Stimulated activated CD8-positive, alpha-beta memory T cell treated with anti-CD3 and anti-CD28 coated beads, Interleukin-15, amount 100 ng/mL, for 24 hours (primary cell): ENCODE measurements at places on chromosomes 4 and X.

DNA sequence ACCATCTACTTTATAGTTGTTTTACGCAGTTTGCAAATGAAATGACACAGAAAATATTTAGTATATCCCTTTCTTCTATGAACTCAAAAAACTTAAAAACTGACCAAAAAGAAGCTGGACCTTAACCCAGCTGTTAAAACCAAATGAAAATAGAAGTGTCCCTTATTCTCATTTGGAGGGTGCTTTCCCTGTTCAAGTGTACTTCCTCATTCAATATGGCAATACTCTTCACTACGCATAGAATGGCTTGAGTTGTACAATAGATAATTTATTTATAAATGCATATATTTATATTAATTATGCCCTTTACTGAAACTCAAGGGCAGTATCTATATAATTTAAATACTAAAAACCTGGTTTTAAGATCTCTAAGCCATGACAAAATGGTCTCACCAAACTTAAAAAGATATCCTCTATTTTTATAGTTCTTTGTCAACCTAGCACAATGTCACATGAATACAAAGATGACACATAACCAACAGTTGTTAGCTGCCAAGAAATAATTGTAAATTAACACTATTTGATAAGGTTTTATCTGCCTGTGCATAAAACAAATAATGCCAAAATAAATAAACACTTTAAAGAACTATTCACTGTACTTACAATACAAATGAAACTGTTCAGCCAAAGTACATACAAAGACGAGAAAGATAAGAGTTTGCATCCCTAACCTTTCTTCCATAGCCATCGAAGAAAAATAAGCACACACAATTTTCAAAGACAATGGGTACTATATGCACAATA, 25.2 kb downstream of the YTHDC1 start:
- DNase-seq, result no peak

DNA sequence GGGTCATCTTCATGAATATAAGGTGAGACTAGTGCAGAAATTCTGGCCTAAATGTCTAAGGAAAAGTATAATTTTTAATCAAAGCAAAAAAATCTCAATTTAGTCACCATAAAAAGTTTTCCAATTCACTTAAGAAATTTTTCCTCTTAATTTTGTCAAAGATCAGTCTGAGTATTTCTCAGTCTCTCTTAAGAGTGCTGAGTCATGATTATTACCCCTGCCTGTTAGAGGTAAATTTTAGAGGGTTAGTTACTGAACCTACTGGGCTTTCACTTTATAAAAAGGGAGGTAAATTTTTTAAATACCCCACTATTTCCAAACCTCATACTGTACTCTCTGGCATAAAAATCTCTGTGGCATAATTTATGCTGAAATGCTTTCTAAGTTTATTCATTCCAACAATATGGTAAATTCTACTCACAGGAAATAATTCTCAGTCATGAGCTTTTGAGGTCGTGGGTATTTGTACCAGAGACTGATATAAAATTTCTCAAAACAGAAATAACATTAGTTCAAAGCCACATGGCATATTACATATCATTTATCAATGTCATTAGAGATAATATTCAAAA, 122.4 kb downstream of the SLC39A8 start:
- no peak for DNase-seq

GRCh38 chr4:41217374-41217773, 3.0 kb upstream of the APBB2 start:
- no peak for DNase-seq

- no peak for DNase-seq
These were observed 67.7 kb downstream of the MID1IP1 start for GRCh38 chrX:38868941-38869401.
